HCEC 1CT (cell line): ENCODE measurements at places on chromosomes 5 and 9.

GRCh38 chr9:12657998-12658397 is 35.2 kb upstream of the TYRP1 start:
- no peak for DNase-seq

- no peak for DNase-seq
Observed at GRCh38 chr5:148084269-148084668, 20.5 kb downstream of the SPINK5 start.

DNA sequence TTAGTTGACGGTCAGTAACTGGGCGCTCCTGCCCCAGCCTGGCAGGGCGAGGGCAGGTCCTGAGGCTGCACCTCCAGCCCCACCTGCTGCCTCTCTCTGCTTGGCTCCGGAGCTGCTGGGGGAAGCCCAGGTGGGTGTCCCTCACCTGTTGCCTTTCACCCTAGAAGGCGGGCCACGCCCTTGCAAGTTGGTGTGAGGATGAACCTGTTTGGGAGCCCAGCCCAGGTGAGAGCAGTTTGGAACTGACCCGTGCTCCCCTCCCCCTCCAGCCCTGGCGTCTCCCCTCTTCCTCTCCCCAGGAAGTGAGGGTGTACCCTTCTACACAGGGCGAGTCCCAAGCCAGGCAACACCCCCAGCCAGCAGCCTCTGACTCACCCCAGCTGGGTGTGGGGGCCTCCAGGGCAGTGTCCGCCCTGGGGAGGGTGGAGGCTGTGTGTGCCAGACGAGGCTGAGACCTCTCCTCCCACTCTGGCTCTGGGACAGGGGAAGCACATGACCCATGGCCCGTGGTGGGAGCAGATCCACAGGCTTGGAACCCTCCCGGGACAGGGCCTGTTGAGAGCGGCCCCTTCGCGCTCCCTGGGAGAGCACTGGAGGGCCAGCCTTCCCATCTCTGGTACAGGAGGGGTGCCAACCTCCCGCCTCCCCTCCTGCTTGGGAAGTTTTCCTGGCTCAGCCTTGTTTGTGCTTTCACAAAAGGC is 10.4 kb downstream of the LRRC8A start:
- peak; percentile 77 for DNase-seq

- DNase-seq = no peak
Observed at GRCh38 chr9:99221266-99221620, 499 bp downstream of the ALG2 start.

DNA sequence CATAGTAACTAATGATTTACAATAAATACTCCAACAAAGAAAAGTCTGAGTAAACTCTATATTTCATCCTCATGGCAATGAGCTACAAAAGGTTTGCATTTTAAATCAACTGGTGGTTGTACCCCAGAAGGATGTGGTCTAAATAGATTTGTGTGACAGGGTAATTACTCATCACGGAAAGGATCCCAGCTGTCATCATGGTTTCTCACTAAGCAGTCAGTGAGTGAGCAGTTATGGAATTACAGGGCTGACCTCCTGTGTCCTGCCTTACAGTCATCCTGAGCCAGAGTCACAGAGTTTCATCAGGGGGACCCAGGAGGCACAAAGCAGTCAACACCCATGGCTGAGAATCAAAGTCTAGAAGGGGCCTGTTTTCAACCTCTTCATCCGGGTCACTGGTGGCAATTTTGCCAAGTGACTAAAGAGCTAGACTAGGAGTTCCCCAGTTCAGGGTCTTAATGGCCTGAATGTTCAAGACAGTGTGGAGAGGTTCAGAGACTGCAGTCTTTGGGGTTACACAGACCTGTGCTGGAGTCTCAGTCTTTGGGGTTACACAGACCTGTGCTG is 210.7 kb upstream of the SLC24A2 start:
- peak; percentile 99 for DNase-seq

- DNase-seq = peak; percentile 36
Observed at GRCh38 chr9:127393645-127394044, 3.3 kb upstream of the SLC2A8 start.

- no peak for DNase-seq
Observed at GRCh38 chr5:175820230-175820629, 51.1 kb upstream of the CPLX2 start.

DNA sequence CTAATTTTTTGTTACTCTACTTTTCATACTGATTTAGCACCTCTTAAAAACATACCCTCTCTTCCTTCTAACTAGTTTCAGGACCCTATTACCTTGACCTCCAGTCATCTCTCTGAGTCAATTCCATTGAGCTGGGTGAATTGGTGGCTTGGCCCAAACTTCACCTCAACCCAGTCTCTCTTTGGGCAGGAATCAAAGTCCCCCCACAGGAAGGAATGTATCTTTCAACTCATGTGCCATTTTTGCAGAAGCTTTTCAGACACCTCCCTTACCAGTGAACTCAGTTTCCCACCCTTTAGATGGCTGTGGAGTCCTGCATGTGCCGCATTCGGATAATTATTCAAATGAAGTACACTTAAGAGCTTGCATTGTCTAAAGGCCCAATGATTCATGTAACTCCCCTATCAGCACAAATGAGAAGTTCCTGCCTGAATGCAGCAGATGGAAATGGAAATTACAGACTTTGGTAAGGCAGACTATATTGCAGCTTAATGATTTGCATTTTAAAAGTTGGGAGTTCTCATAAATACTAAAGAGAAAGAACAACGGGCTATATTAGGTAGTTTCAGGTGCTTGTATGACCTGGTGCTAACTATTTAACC is 693.5 kb downstream of the PTPRD start:
- no peak for DNase-seq

- DNase-seq = no peak
Observed at GRCh38 chr5:53568871-53569270, 8.4 kb downstream of the NDUFS4 start.

DNA sequence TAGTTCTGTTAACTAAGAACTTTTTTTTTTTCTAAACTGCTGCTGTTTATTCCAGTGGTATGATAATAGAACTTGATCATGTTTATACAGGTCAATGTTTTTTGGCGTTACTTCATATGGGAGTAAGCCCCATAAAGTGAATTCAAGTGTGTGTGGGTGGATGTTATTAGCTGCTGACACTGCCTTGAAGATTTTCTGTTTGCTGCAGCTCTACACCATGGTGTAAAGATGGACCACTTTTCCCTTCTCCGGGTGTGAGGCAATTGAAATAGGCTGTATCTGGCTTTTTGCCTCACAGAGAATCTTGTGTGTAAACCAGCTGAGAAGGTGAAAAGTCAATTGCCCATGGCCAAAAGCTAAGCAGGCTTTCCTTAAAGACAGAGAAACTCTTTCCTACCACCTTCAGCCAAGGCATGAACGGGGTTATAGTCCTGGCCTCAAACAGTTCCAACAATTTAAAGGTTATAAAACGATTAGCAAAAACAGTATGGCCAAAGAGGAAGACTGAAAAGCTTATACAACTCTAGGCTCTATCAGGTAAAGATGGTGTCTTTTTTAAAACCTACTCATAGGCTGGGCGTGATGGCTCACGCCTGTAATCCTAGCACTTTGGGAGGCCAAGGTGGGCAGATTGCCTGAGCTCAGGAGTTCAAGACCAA is 33.9 kb upstream of the ABCA1 start:
- DNase-seq = no peak

- DNase-seq = peak; percentile 92
Observed at GRCh38 chr5:177545487-177546257, 8.7 kb downstream of the FAM193B start.

DNA sequence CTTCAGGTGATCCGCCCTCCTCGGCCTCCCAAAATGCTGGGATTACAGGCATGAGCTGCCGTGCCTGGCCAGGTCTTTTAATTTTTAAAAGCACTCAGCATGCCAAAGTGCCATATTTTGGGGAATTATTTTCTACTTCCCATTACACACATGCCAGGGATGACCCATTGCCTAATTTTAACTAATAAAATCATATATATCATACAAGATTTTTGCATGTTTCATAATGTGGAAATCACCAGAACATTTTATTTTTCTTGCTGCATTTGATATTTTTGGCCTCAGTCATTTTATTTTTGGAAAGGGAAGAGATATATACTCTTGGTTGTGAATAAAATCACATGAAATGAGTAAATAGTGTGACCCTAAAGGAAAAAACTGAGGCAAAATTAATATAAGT is 45.3 kb upstream of the TENT2 start:
- no peak for DNase-seq

DNA sequence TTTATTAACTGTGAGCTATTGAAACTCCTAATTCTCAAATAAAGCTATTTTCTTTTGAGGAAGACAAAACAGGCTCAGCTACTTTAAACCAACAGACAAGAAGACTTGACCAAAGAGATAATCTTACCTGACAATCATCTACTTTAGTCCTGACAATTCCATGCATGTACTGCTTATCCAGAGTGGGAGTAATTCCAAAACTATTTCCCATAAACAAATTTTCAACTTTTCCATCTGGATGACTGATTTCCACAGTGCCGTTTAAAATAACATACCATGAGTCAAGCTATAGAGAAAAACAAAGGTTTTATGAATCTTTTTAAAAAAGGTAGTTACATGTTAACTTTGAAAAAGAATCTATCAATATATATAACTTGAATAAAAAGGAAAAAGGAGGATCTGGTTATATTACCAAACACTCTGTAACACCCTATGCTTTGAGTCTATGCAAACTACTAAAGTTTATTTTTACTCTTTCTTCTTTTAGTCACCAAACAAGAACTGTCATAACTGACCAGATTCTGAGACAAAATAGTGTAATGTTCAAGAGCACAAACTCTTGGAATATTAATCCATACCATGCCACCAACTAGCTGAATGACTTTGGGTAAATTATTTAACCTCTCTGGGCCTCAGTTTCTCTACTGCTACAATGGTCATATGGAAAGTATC is 129.7 kb downstream of the RAPGEF6 start:
- DNase-seq = peak; percentile 35

GRCh38 chr5:127856292-127856691 is 153.1 kb downstream of the CCDC192 start:
- DNase-seq = no peak

- DNase-seq = peak; percentile 60
Observed at GRCh38 chr5:143582869-143583268, 179.4 kb upstream of the NR3C1 start.

- no peak for DNase-seq
Observed at GRCh38 chr5:141845371-141845851, 32.8 kb downstream of the PCDH1 start.

DNA sequence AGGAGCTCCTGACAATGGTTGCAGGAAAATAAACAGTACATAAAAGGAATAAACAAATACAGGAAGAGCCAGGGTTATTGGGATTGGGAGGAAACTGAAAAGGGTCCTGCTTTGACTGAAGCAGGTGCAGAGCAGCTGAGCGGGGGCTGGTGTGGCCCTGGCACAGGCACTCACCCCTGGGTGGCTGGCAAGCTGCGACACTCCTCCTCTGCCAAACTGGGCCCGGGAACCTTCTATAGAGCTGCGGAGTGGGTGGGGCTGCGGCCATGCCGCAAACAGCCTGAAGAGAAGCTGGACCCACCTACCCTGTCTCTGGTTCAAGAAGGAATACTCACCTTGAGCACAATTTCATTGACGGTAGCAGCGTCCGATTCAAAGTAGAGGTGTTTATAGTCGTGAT is 182.5 kb downstream of the GAPVD1 start:
- DNase-seq = no peak

GRCh38 chr9:18111146-18111545 is 362.8 kb upstream of the ADAMTSL1 start:
- no peak for DNase-seq

DNA sequence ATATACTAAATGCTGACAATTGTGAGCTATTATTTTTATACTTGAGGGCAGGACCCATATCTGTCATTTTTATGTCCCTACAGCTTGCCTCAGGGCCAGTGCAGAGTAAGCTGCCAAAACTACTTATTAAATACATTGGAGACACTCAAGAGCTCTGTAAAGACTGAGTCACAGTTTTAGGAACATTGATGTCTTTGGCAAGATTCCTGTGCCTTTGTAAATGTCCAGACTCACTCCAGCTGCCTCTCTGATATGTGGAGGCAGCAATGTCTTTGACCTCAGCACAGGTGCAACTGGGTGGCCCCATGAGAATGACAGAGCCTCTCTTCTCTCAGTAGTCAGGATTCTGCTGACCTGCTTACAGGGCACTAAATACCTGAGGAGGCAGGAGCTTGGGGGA is 363.2 kb downstream of the OSTF1 start:
- DNase-seq = no peak

DNA sequence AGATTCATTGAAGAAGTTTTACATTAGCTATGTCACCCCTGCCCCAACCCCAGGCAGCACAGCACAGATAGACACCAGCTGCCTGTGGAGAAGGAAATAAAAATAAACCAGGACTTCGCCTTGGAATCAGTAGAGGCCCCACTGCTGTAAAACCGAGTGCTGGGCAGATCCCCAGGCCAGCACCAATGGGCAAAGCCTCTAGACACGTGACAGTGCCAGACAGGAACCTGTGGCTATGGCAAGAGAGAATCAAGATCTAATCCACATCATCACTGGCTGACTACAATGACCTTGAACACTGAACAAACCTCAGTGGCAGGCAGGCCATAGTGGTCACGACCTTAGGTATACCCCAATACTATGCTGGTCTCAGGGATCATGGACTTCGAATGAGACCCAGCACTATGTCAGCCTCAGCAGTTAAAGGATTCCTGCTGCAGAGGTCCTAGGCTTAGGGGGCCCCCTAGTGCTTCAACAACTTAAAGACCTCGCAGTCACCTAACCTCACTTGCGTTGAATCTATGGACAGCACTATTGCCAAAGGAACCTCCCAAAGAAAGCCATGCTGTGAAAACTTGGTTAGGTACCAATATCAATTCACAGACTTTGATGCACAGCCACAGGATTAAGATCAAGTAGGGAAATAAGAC is 2118.6 kb upstream of the C9orf72 start:
- DNase-seq = no peak

GRCh38 chr9:116641292-116642059 is 45.6 kb upstream of the TRIM32 start:
- DNase-seq = no peak

- peak; percentile 24 for DNase-seq
Observed at GRCh38 chr5:39835371-39835770, 410.6 kb upstream of the DAB2 start.

DNA sequence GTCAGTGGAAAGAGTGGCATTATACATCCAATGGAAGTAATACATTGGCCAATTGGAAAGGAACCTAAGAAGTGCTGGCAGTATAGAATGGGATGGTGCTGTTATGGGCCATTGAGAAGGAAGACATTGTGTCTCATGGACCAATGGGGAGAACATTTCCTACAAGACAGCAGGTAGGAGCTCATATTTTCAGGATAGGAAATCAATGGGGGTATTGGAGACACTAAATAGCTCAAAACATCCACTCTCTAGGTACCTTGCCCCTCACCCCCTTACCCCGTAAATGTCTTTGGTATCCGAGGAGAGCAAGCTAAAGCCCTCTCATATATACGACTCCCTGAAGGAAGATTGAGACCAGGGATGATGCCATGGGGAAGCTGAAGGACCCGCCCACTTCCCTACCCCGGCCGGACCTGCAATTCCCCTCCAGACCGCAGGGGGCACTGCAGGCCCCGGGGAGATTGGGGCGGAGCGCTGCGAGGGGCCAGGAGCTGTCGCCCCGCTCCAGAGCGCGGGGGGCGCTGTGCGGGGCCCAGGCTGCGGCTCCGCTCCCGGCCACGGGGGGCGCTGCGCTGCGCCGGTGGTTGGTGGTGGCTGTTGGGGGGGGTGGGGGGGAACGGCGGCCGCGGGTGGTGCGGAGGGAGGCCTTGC is at the start of gene KDM3B:
Gene KDM3B, plus strand, starts transcription at position 615 of the 651 bp plus-strand sequence. CDS start 111 bp downstream, outside the sequence.
- DNase-seq = peak; percentile 79

GRCh38 chr5:92265804-92266203 is 882.7 kb upstream of the ARRDC3 start:
- peak; percentile 3 for DNase-seq

- DNase-seq = no peak
Observed at GRCh38 chr5:135642488-135642870, 63.7 kb upstream of the CXCL14 start.
